Activated naive CD4-positive, alpha-beta T cell treated with anti-CD3 and anti-CD28 coated beads for 36 hours (primary cell): ENCODE measurements at places on chromosomes 6 and 20. TPM values are rescaled to one million over a fixed set of nuclear protein-coding genes. Genes with fewer than 3 reads are reported as not detected.

GRCh38 chr6:169165561-169166300 is 87.9 kb downstream of the THBS2 start:
- H3K27ac ChIP-seq = no peak overlapping the region
- no peaks in the 10 kb centered on the region for H3K4me1 ChIP-seq
- H3K36me3 ChIP-seq = no peaks in the 10 kb centered on the region
- H3K4me3 ChIP-seq = no peak overlapping the region
- H3K27me3 ChIP-seq = no peaks in the 10 kb centered on the region

DNA sequence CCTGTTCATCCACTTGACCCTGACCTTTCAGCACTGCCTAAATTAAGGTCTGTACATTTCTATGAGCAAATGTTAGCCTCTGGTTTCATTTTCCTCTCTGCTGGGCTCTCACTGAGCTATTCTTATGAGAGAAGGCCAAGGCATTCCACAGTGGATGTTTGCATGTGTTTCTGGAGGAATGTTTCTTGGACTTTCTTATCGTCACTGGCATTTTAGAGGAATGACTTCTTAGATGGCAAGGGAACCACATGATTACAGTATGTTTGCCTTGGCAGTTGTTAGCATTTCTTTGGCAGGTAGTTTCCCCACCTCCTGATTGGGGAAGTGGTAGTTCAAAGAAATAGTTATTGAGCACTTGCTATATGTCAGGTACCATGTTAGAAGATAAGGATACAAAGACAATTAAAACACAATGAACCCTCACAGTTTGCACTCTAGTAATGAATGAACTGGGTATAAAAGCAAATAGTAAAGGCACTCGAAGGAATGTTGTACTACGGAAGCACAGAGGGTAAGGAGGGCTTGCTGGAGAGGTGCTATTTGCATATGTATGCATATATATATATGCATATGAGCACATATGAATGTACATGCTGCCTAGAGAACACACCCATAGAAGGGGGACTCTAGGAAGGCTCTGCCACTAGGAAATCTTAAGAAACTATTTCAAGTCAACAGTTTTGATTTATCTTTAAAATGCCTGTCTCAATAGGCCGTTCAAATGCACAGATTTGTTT is 307.4 kb downstream of the EYA4 start:
- peaks cover 6% of the 10 kb centered on the region for H3K27me3 ChIP-seq
- no peak for DNase-seq
- no peak overlapping the region for H3K4me3 ChIP-seq
- no peaks in the 10 kb centered on the region for H3K36me3 ChIP-seq

DNA sequence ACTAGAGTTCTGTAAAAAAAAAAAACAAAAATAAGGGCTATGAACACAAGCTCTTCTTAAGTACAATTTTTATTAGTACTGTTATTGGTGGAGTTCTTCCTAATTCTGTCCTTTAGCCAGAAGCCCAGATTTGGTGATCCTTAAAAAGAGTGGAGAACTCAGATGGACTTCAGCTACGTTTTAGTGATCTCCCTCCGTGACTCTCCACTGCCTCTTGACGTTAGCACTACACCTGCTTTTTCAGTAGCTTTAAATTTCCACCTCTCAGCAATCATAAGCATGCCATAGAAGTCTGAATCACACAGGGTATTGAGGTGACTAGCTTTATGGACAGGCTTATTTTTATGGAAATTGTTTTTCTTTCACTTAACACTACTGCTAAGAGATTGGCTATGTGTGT is 17.7 kb downstream of the DHX35 start:
- no peaks in the 10 kb centered on the region for H3K27me3 ChIP-seq
- DNase-seq = no peak
- H3K36me3 ChIP-seq = peaks cover 4% of the 10 kb centered on the region
- no peak overlapping the region for H3K4me3 ChIP-seq
- H3K27ac ChIP-seq = no peak overlapping the region

- no peak overlapping the region for H3K27ac ChIP-seq
- no peak overlapping the region for H3K4me3 ChIP-seq
- DNase-seq = peak; percentile 51
- peaks cover 13% of the 10 kb centered on the region for H3K36me3 ChIP-seq
- H3K4me1 ChIP-seq = peaks cover 4% of the 10 kb centered on the region
These were observed 46.1 kb downstream of the LYRM4 start for GRCh38 chr6:5214570-5215052.

DNA sequence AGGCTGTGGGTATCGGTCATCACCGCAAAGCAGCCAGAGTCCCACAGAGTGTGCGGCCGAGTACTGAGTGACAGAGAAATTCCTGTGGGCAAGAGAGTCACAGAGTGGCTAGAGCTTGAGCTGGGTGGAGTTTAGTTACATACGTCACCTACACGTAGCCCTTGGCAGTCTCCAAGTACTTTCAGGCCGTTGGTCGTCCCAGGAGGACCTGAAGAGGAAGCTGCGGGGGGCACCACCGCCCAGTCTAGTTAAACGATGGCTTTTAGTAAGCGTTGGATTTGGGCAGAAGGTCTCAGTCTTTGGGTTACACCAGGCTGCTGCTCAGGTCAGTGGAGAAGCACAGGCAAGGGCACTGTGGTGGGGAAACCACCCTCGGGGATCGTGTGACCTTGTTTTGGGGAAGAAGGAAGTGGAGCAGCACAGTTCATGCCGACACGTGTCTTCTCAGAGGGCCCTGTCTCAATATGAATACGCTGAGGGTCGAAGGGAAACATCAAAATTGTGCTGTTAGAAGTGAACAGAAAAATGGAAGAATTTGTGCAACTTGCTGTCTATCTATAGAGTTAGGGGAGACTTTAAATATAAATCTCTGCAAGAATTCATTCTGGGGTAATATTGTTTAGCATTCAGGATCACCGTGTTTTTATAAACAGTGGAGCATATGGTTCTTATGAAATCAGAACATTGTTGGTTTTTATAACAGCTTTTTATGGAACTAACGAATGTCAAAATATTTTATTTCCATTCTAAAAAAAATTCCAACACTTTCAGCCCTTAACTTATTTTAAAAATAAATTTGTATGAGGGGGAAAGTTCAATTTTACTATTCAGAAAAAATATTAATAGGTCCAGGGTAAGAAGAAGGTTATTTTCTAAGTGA is 28.6 kb downstream of the KIF25 start:
- DNase-seq = no peak
- no peak overlapping the region for H3K4me3 ChIP-seq
- H3K27me3 ChIP-seq = peaks cover 8% of the 10 kb centered on the region
- no peak overlapping the region for H3K27ac ChIP-seq
- no peaks in the 10 kb centered on the region for H3K36me3 ChIP-seq

- no peak overlapping the region for H3K4me3 ChIP-seq
- no peak overlapping the region for H3K27ac ChIP-seq
- no peaks in the 10 kb centered on the region for H3K27me3 ChIP-seq
These were observed 232.5 kb downstream of the HDGFL1 start for GRCh38 chr6:22801831-22802230.

GRCh38 chr6:41625442-41625841 is 12.8 kb upstream of the MDFI start:
- no peaks in the 10 kb centered on the region for H3K27me3 ChIP-seq
- peaks cover 9% of the 10 kb centered on the region for H3K4me1 ChIP-seq
- no peak overlapping the region for H3K4me3 ChIP-seq
- no peaks in the 10 kb centered on the region for H3K36me3 ChIP-seq
- no peak overlapping the region for H3K27ac ChIP-seq
- peak; percentile 18 for DNase-seq

DNA sequence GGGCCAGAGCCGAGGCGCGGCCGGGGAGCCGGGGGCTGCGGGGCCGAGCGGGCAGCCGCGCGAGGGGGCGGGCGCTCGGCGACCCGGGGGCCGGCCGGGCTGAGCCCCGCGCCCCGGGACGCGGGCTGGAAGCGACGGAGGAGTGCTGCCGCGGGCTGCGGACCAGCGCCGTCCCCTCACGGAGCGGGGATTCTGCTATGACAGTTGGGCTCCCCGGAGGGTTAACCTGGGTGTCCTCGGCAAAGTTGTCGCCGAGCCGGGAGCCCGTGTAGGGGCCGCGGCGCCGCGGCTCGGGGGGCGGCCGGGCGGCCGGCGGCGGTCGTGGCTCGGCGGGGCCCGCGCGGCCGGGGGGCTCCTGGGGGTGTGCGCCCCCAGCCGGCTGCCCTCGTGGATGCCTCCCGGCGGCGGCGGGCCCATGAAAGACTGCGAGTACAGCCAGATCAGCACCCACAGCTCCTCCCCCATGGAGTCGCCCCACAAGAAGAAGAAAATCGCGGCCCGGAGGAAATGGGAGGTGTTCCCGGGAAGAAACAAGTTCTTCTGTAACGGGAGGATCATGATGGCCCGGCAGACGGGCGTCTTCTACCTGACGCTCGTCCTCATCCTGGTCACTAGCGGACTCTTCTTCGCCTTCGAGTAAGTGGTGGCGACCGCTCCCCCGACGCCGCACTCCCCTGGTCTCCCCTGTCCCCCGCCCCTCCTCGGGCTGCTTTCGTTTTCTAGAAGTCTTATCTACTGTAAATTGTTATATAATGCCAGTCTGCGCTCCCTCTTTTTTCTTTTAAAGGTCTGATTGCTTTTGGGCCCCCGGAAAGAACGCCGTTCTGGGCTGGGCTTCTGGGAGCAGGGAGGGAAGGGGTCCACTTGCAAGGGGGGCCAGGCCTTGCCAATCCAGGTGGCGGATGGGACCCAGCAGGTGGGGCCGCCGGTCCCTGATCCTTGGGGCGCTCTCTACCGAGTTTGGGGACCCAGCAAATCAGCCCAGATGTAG is 936 bp downstream of the ZDHHC14 start:
- H3K36me3 ChIP-seq = peaks cover 4% of the 10 kb centered on the region
- DNase-seq = peak; percentile 58
- H3K27me3 ChIP-seq = peaks cover 12% of the 10 kb centered on the region
- H3K4me1 ChIP-seq = peaks cover 33% of the 10 kb centered on the region
- peak overlapping the region; percentile 63 for H3K27ac ChIP-seq

- H3K27ac ChIP-seq = no peak overlapping the region
- no peaks in the 10 kb centered on the region for H3K4me1 ChIP-seq
- no peak overlapping the region for H3K4me3 ChIP-seq
- DNase-seq = no peak
- H3K27me3 ChIP-seq = no peaks in the 10 kb centered on the region
These were observed 68.5 kb downstream of the EPB41L2 start for GRCh38 chr6:130994319-130995097.

GRCh38 chr20:10370091-10370887 is 63.7 kb downstream of the MKKS start:
- H3K36me3 ChIP-seq = no peaks in the 10 kb centered on the region
- no peak for DNase-seq
- no peak overlapping the region for H3K27ac ChIP-seq
- H3K27me3 ChIP-seq = peaks cover 29% of the 10 kb centered on the region

DNA sequence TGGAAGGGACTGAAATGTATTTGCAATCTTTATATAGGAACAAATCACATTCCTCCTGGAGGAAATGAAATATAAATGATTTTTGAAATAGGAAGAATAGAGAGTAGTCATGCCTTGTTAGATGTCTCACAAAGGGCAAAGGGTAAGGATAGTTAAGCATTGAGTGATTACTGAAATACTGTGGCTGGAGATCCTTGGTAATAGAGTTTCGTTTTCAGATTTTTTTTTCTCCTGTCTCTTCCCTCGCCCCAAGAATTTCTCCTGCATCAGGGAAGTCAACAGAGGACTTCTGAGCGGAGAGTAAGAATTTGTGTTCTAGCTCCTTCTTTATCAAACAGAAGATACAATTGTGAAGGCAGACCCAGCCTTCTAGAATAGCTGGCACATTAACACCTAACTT is 79.4 kb downstream of the PLCB4 start:
- H3K4me1 ChIP-seq = no peaks in the 10 kb centered on the region
- H3K36me3 ChIP-seq = no peaks in the 10 kb centered on the region
- no peaks in the 10 kb centered on the region for H3K27me3 ChIP-seq
- DNase-seq = no peak
- H3K27ac ChIP-seq = no peak overlapping the region
- no peak overlapping the region for H3K4me3 ChIP-seq

- H3K27ac ChIP-seq = no peak overlapping the region
- peaks cover 2% of the 10 kb centered on the region for H3K4me1 ChIP-seq
- DNase-seq = no peak
- H3K36me3 ChIP-seq = peaks cover 2% of the 10 kb centered on the region
These were observed 163.6 kb upstream of the CENPW start for GRCh38 chr6:126176282-126176681.

DNA sequence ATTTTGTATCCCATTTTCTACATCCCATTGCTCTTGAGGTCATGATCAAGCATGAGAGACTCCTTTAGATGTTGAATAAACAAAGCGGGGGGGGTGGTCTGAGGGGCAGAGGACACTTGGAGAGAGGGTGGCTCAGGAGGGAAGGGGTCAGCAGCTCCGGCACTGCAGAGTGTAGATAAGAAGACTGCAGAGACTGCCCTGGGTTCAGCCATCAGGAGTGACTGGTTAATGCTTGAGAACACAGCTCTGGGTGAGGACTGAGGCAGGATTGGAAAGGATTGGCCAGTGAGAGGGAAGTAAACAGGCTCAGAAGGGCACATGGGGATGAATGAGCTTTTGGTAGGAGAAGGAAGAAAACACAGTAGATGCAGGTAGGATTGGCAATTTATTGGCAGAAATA is 205.3 kb upstream of the CNR1 start:
- DNase-seq = no peak
- no peak overlapping the region for H3K27ac ChIP-seq
- peaks cover 17% of the 10 kb centered on the region for H3K27me3 ChIP-seq
- H3K4me1 ChIP-seq = no peaks in the 10 kb centered on the region
- no peak overlapping the region for H3K4me3 ChIP-seq

GRCh38 chr6:122184401-122184827 is 215.0 kb upstream of the HSF2 start:
- H3K36me3 ChIP-seq = no peaks in the 10 kb centered on the region
- no peak overlapping the region for H3K27ac ChIP-seq
- H3K27me3 ChIP-seq = peaks cover 5% of the 10 kb centered on the region
- no peak for DNase-seq
- H3K4me3 ChIP-seq = no peak overlapping the region

The HLA-DQB1 gene
- 7.4 TPM for total RNA-seq

The SLC22A16 gene
- not detected for total RNA-seq
